Kidney (tissue), 22 donors: ENCODE measurements at places on chromosomes 12 and 14. TPM values are rescaled to one million over a fixed set of nuclear protein-coding genes. Genes with fewer than 3 reads are reported as not detected.

GRCh38 chr12:113198296-113198695, 12.8 kb downstream of the RITA1 start:
- no peaks in the 10 kb centered on the region for H3K27me3 ChIP-seq
- H3K4me3 ChIP-seq, result no peak overlapping the region
- peaks cover 6% of the 10 kb centered on the region for H3K4me1 ChIP-seq
- H3K36me3 ChIP-seq, result no peaks in the 10 kb centered on the region
- no peak for DNase-seq

GRCh38 chr14:37826869-37827268, 231.4 kb downstream of the TTC6 start:
- H3K27ac ChIP-seq, result no peak overlapping the region
- no peaks in the 10 kb centered on the region for H3K4me1 ChIP-seq
- H3K36me3 ChIP-seq, result no peaks in the 10 kb centered on the region
- no peak overlapping the region for H3K4me3 ChIP-seq
- no peak for DNase-seq

DNA sequence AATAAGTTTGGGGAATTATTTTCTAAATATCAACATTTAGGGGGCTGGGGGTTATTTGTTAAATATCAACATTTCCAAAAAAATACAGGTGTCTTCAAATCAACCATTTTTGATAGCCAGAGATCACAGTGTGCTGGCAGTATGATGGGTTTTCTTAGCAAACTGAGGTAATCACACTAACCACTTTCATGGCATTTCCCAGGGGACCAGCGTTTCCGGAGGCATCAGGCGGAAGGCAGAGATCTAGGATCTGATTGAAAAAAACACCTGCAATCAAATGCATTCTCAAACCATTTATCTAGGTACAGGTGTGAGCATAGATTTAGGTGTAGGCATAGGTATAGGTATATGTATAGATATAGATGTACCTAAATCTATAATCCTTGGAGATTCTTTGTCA, 34.6 kb downstream of the GLRX5 start:
- H3K27me3 ChIP-seq, result no peaks in the 10 kb centered on the region
- DNase-seq, result no peak
- no peaks in the 10 kb centered on the region for H3K36me3 ChIP-seq
- no peak overlapping the region for H3K4me3 ChIP-seq
- H3K4me1 ChIP-seq, result no peaks in the 10 kb centered on the region
- no peak overlapping the region for H3K27ac ChIP-seq

GRCh38 chr12:3222979-3223378, 145.8 kb downstream of the TSPAN9 start:
- H3K4me1 ChIP-seq, result no peaks in the 10 kb centered on the region
- no peaks in the 10 kb centered on the region for H3K36me3 ChIP-seq
- H3K4me3 ChIP-seq, result no peak overlapping the region
- H3K27me3 ChIP-seq, result no peaks in the 10 kb centered on the region
- DNase-seq, result no peak

SCAF11 gene
- total RNA-seq, result 129 TPM
